ENCODE measurements at places on chromosomes 12 and 14.

GRCh38 chr14:52078721-52079120, 9.9 kb upstream of the NID2 start:
- no peak for DNase-seq

- DNase-seq, result no peak
Measured at GRCh38 chr12:113949321-113950305, 16.5 kb downstream of the RBM19 start.

- no peak for DNase-seq
Measured at GRCh38 chr12:50240096-50240791, 43.1 kb downstream of the LIMA1 start.

DNA sequence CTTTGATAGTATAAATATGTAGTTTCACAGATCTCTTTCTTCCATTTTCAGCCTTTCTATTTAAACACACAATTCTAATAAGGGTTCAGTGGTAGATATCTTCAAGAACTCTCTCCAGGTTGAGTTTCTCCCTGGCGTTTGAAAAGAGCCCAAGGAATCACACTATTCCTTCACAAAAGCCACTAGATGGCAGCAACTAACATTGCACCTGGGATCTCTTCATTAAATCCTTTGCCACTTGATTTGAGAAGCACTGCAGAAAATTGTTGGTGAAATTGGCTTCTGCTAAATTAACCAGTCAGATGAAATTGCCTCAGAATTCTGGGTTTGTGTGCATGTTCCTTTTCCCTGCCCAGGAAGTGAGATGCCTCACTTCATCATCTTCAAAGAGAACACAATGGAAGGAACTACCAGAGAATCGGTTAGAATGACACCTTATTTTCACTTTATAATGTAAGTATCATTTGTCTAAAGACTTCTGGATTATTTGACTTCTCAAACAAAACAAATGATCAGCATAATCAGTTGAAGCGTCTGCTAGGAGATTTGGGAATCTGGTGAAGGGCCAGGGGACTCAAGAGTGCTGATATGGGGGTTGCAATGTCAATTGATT, 6.8 kb downstream of the CCDC198 start:
- DNase-seq, result peak; percentile 58

DNA sequence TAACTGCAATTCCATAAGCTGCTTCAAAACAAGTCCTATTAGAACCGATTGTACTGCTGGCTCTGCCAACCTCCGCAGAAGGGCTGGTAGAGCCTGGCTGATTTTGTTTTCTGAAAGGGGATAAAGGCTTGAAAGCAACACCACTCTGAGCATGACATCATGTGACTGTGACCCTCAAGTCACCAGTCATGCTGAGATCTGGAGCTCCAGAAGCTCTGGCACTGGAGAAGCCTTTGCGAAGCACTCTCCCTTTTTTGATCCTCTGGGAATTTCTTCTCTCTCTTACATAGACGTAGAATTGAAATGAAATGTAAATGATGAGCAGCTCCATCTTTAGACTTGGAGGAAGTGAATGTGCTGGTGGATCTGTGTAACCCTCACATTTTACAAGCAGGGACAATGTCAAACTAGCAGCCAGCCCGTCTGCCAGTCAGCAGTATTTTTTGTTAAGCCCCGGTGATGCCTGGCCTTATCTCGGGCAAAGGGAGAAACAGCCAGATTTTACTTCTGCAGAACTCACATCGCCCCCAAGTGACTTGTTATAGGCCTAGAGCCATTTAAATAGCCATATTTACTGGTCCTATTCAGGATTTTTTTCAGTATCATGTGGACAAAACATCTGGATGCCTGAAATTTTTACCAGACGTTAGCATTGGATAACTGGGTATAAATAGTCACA, 112.1 kb upstream of the NPAS3 start:
- DNase-seq, result no peak

GRCh38 chr14:58298477-58299400, at the start of gene ARID4A:
ARID4A (plus strand) TSS chr14:58298555; CDS start chr14:58299855, 1,300 bp downstream.
- DNase-seq, result no peak

DNA sequence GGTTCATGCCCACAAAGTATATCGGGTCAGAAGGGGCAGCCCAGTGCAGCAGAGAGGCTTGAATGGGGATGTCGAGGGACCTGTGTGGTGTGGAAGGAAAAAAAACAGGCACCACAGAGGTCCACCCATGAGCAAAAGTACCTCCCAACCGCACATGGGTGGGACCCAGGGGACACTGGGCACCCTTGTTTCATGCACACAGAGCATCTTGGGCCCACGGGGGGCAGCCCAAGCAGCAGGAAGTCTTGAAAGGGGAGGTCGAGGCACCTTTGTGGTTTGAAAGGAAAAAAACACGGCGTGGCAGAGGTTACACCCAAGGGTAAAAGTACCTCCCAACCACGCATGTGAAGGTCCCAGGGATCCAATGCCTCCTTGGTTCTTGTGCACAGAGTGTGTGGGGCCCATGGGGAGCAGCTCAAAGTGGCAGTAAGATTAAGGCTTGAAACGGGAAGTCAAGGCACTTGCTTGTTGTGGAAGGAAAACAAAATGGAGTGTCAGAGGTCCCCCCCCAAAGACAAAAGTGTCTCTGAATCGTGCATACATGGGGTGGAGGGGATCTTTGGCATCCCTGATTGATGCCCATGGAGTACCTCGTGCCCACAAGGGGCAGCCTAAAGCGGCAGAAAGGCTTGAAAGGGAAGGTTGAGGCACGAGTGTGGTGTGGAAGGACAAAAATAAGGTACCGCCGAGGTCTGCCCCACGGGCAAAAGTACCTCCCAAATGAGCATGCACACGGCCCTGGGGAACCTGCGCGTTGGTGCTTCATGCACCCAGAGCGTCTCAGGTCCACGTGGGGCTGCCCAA, 575.5 kb downstream of the ALG10 start:
- DNase-seq, result no peak

- no peak for DNase-seq
Measured at GRCh38 chr14:72026536-72026935, 94.3 kb downstream of the RGS6 start.

DNA sequence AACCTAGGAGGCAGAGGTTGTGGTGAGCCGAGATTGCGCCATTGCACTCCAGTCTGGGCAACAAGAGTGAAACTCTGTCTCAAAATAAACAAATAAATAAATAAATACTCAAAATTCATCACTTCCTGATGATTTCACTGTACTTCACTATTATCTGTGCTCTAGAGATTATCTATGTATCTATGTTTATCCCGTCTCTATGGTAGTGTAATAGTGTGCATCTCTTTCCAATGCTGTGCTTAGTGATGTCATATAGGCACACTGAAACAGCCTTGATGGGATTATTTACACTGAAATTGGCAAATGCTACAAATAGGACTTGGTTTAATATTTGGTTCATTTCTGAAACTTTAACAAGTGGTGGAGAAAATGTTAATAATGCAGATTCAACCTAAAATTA, 6.5 kb downstream of the CAPS2 start:
- DNase-seq, result no peak

DNA sequence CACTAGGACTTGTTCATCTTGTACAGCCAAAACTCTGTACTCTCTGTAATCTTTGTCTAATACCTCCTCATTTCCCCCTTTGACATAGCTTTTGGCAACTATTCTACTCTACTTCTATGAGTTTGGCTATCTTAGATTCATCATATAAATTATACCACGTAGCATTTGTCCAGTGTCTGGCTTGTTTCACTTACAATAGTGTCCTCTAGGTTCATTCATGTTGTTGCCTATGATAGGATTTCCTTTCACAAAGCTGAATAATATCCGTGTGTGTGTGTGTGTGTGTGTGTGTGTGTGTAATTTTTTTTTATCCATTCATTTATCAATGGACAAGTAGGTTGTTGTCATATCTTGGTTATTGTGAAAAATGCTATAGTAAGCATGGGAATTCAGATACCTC, 209.5 kb downstream of the KCNC2 start:
- no peak for DNase-seq

GRCh38 chr12:1839956-1840951, 19.9 kb downstream of the LRTM2 start:
- no peak for DNase-seq

DNA sequence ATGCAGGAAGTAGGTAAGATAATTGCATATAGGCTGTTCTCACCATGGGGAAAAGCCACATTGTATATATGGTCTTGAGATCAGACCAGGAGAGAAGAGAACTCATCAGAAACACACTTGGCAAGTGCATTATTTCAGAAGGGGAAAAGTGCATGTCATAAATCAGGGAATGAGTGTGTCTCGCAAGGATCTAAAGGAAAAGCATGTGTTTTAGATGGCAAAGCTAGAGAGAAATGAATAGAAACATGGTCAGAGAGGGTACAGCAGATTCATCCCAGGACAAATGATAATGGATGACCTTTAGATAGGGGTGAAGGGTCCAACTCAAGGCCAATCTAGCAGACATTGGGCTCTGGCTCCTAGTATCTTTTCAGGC, 230.2 kb upstream of the NAV3 start:
- DNase-seq, result no peak

- no peak for DNase-seq
Measured at GRCh38 chr12:75341873-75342272, 7.4 kb downstream of the GLIPR1L1 start.

- no peak for DNase-seq
Measured at GRCh38 chr12:79681008-79681590, 9.7 kb downstream of the PAWR start.

DNA sequence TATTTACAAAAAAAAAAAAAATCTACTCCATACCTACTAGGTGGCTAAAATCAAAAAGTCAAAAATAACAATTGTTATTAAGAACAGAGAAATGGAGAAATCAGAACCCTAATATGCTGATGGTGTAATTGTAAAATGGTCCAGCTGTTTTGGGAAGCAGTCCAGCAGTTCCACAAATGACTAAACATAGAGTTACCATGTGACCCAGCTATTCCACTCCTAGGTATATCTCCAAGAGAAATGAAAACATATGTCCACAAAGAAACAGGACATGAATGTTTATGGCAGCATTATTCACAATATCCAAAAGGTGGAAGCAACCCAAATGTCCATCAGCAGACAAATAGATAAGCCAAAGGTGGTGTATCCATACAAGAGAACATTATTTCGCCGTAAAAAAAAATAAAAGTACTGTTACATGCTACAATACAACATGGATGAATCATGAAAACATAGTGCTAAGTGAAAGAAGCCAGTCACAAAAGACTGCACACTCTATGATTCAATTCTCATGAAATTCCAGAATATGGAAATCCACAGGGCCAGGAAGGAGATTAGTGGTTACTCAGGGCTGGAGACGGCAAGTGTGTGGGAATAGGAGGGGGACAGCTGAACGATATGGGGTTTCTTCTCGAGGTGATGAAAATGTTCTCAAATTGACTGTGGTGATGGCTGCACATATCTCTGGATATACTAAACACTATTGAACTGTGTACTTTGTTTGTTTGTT, 9.1 kb upstream of the DPF3 start:
- DNase-seq, result no peak

- DNase-seq, result no peak
Measured at GRCh38 chr12:110183386-110183785, 59.2 kb downstream of the IFT81 start.

DNA sequence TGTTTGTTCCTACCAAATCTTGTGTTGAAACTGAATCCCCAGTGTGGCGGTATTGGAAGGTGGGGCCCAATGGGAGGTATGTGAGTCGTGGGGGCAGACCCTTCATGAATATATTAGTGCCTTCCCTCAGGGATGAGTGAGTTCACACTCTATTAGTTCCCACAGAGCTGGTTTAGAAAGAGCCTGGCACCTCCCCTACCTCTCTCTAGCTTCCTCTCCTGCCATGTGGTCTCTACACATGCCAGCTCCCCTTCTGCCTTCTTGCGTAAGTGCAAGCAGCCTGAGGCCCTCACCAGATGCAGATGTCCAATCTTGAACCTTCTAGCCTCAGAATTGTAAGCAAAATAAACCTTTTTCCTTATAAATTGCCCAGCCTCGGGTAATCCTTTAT, 105.8 kb downstream of the SPTSSA start:
- DNase-seq, result no peak

GRCh38 chr14:71399057-71399487, 491.8 kb downstream of the PCNX1 start:
- DNase-seq, result no peak

GRCh38 chr12:116771651-116772050, 33.5 kb downstream of the RNFT2 start:
- no peak for DNase-seq

GRCh38 chr12:8156845-8157244, at the start of gene ZNF705A:
ZNF705A (plus strand) TSS chr12:8157015; CDS start chr12:8172626, 15,611 bp downstream.
- no peak for DNase-seq

DNA sequence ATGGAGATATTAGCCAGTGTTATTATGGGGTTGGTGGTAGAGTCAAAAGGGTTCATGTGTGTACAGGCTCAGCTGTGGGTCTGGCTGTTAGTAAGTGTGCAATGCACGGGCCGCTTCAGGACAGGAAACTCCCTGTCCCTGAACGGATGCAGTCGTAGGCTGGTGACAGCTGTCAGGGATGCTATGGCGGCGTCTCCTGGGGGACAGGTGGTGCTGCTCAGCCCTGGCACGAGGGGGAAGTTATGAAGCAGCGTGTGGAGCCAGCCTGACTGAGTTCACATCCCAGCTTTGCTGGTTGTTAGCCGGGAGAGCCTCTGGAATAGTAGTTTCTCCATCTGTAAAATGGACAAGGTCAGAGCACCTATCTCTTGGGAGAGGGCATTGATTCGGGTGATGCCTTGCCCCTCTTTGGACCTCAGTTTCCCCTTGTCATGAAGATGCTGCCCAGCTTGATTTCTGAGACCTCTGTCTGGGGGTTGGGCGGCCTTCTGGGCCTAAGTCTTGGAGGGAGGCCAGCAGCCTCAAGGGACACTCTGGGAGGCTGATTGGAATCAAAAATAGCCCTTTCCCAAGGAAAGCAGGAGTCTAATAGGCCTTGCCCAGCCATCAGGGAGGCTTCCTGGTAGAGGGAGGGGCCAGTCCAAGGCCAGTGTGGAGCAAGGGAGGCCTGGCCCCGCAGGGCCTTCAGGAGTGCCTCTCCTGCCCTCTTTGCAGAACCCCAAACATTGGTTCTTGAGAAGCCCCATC, 7.1 kb downstream of the ASB2 start:
- DNase-seq, result no peak

DNA sequence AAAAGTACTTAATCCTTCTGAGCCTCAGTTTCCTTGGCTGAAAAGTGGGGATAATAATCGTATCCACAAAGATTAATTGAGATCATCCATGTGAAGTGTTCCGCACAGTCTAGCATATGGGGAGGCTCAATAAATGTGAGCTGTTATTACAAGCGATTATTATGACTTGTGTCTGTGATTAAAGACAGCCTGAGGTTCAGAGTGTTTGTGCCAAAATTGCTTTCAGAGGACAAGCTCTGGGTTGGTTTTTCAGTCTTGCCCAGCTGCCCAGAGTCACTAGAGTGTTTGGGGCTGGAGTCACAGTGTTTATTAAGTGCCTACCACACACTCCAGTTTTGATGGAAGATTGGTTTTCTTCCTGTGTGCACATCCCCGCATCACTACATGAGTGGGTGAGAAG, 53.5 kb downstream of the NTF3 start:
- no peak for DNase-seq

- no peak for DNase-seq
Measured at GRCh38 chr14:22981876-22982476, 375 bp downstream of the AJUBA start.

GRCh38 chr12:20946732-20947131, 136.2 kb downstream of the SLCO1B3 start:
- DNase-seq, result peak; percentile 18

- no peak for DNase-seq
Measured at GRCh38 chr14:23883684-23884540, 69.7 kb upstream of the DHRS4 start.

GRCh38 chr14:54681811-54682261, 114.9 kb downstream of the SAMD4A start:
- DNase-seq, result no peak

All from NCI-H2029 treated with DMSO at 0.1 percent for 48 hours (cell line).